Fibroblast of villous mesenchyme (primary cell): ENCODE measurements at places on chromosomes 13 and 19.
A peak's percentile ranks its signal among the peaks of the same experiment; 100 is the strongest.

- DNase-seq: no peak
Observed at GRCh38 chr13:20170921-20171320, 10.1 kb upstream of the GJA3 start.

GRCh38 chr13:44399074-44399473, 25.4 kb downstream of the SERP2 start:
- no peak for DNase-seq

- DNase-seq: peak; percentile 34
Observed at GRCh38 chr13:24683838-24684599, 3.8 kb downstream of the ATP12A start.

DNA sequence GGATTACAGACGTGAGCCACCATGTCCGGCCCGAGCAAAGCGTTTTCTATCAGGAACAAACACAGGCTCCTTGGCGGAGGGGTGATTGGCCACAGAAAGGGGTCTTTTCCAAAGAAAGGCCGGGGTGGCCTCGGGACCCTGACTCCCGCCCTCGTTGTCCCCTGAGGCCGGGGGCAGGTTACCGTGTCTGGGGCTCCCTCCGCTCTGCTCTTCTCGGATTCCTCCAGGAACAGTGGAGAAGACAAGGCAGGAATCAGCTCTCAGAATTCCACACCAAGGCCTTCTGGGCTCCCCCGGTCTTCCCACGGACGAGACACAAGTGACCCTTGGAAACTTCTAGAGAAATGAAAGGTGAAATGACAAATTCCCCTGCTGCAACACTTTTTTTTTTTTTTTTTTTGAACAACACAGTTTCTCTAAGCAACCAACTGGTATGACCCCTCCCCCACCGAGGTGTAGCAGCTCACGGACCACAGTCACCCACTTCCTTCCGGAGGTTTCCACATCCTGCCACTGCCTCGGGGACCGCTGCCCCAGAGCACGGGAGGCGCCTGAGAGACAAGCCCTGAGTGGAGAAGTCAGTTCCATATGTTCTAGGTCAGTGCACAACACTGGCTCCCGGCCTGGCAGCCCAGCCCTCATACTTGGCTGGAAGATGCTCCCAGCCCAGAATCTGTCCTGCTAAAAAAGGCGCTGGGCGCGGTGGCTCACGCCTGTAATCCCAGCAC, 11.0 kb downstream of the MOB3A start:
- DNase-seq: peak; percentile 43

- DNase-seq: no peak
Observed at GRCh38 chr19:4542896-4543841, 3.3 kb upstream of the LRG1 start.

- DNase-seq: peak; percentile 13
Observed at GRCh38 chr13:100300243-100300642, 211.3 kb downstream of the PCCA start.

GRCh38 chr19:38527466-38528136, 90.2 kb downstream of the MAP4K1 start:
- no peak for DNase-seq

- DNase-seq: no peak
Observed at GRCh38 chr19:33535226-33535625, 13.6 kb upstream of the PEPD start.

DNA sequence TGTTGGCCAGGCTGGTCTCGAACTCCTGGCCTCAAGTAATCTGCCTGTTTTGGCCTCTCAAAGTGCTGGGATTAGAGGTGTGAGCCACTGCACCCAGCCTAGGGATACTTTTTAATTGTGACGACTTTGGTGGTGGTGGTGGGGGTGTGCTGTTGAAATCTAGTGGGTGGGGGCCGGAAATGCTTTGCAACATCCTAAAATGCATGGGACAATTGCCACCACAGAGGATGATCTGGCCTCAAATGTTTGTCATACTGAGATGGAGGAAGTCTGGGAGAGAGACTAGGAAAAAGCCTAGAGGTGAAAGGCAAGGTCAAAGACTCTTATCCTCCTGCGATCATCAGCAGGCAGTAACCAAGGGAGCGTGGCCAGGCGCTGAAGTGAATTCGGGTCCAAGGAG, 1.4 kb downstream of the NWD1 start:
- no peak for DNase-seq

DNA sequence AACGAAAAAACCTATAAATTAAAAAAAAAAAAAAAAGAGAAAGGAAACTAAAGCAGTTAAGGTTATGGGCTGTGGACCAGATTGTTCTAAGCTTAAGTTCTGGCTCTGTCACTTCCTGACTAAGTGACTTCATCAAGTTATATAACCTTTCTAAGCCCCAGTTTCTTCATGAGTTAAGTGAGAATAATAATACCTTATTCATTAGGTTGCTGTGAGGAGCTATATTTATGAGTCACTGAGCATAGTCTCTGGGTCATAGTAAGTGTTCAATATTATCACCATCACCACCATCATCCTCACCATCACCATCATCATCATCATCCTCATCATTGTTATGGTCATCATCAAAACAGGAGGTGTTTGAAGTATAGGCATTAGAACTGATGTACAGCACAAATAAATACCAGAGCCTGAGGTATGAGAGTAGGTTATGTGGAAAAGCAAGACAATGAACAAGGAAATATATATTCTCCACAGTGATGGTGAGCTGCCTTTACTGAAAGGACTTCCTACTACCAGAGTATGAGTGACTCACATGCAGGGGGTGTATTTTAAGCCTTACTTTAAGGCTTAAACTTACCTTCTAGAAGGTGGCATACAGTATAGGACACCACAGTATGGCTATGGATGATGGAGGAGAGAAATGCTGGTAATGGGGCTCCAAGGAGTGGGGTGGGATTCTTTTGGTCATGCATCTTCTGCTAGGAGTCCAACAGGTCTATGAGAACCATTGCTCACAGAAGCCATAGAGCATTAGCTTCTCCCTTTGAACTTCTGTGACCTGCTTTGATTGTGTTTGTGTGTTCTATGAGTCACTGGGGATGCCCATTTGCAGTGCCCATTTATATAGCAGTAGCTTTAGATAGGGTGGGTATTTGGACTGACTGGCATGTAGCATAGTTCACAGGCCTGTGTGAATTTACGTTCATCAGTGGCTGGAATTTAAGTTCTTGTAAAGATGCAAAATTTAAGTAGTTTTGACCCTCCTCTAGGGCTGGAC, 104.4 kb downstream of the KLF5 start:
- DNase-seq: no peak

GRCh38 chr19:38375748-38376147, 1.4 kb downstream of the PSMD8 start:
- peak; percentile 53 for DNase-seq

GRCh38 chr13:37640499-37640898, 41.9 kb upstream of the POSTN start:
- peak; percentile 82 for DNase-seq

DNA sequence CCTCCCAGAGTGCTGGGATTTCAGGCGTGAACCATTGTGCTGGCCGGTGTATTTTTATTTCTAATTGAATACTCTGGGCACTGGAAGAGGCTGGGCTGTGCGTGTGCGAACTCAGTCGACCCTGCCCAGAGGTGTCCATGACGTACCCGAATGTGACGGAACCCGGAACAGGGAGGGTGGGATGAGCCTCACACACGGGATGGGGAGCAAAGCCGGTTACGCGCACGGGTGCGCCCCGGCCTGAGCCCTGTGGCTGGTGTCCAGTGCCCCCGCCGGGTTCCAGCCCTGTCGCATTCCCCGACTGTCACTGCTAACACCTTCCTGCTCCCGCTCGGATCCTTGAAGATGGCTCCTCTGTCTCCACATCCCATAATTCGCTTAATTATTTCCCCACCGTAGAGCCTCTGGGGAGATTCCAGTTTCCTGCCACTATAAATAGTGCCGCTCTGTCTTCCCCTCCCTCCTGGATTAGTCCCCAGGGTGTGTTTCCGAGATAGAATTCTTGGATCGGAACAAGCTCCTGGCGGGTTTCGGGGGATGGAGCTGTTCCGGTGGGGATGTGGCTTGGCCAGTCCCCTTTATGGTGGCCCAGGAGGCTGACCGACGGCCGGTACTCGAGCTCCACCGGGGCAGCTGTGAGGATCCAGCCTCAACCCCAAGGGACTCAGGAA, 22.0 kb downstream of the SBNO2 start:
- DNase-seq: no peak

- DNase-seq: no peak
Observed at GRCh38 chr13:79393564-79394249, 12.3 kb downstream of the RBM26 start.

DNA sequence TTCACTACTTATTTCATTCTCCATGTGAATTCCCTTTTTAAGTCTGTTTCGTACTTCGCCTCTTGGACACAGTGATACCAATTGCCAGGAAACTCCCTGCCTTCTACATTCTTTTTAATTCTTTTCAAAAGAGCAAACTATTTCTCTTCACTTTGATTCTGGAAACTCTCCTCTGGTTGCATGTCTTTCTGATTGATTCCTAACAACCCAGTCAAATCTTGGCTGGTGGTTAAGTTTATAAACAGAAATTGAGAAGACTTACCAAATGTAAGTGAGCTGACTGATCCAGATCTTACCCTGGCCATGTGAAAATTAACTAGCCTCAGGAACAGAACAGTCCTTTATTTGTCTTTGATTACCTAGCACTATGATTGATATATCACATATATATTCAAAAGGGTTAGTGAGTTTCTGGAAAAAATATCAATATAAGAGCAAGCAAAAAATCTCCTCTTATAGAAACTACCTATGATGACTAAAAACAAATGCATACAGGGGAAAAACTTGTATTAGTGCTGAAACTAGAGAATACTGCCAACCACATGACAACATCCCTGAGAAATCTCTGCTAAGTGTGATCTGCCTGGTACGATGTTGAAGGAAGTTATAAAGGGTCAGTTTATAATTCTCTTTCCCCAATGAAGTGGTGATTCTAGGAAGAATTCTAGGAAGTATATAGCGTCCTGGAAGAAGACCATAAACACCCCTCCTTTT, 152.6 kb upstream of the HTR2A start:
- no peak for DNase-seq

GRCh38 chr19:8333767-8334457, 9.2 kb downstream of the KANK3 start:
- DNase-seq: no peak

- no peak for DNase-seq
Observed at GRCh38 chr19:13089139-13089856, 13.4 kb downstream of the LYL1 start.

DNA sequence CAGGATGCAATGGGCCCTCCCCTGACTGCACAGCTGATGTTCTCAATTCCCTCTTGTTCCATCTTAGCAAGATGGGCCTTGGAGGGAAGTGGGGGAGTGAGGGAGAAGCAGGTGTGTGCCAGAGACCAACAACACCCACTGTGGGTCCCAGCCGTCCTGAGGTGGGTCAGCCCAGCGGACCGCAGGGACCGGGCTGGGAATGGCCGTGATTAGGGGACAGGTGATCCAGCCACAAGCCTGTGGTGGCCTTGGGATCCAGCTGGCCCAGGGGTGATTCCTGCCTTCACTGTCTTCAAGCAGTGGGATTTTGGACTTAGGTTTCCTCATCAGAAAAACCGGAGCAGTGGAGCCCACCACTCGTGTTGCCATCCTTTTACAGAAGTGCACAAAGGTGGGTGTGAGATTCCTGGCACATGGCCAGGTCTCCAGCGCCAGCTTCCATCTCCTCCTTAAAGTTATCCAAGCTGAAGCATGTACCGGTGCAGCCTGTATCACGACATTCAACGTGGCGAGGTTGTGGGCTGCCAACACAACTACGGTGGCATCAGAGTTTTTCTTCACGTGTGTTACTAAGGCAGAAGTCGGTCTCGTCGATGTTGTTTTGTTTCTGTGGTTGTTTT, 9.0 kb upstream of the ATP11A start:
- DNase-seq: no peak

DNA sequence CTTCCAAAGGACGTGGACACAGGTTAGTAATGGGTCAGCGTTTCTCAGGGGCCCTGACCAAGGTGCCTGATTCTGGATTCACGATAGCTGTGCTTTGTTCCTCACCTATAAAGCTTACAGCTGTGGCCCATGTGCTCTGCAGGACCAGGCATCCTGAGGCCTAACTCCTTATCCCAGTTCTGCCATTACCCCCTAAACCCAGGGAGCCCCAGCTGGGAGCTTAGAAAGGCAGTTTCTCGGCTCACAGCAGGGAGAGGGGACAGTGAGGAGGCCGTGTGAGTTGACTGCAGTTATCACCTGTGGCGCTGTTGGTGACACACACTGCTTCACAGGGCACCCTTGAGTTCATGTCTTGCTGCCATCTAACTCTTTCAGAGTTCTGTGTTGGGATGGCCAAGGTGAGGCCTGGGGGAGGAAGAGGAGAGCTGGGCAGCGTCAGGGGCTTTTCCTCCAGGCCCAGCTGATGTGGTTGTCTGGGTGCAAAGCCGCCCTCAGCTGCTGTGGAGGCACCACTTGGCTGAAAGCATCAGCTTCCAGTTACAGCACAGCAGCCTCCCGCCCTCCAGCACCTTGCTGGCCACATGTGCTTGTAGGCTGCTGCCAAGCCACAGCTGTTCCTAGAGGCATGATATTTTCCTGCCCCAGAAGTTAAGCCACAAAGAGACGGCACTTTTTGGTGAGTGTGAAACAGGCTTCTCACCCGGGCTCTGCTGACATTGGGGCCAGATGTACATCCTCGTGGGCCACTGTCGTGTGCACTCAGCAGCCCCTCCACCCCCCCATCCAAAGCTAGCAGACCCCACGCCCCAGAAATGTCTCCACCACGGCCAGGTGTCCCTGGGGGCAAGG, 99.6 kb upstream of the MCF2L start:
- DNase-seq: no peak

- no peak for DNase-seq
Observed at GRCh38 chr19:31001991-31002390, 347.2 kb downstream of the TSHZ3 start.

DNA sequence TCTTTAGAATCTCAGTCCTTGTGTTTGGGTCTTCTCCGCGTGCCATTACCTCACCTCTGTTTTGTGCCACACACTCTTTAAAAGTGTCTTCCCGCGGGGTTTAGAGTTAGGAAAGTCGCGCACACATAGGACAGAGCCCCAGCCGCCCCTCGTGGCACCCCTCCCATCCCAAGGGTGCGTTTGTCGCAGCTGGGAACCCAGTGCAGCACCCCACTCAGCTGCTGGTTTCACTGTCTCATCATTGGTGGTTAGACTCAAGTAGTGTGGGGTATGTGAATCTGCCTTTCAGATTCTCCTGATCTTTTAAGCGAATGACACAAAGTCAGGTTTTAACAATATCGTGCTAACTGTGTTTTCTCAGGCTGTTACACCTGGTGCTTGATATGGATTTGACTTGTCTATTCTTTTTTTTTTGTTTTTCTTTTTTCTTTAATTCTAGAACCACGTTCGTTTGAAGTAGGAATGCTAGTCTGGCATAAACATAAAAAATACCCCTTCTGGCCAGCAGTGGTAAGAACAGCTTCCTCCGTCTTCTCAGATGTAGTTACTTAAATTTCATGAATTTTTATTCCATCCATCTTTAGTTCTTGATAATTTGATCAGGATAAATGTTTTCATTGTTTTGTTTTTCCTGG, 19.5 kb upstream of the NDUFS7 start:
- DNase-seq: no peak
